ENCODE measurements at places on chromosomes 5 and 9.

- no peak for DNase-seq
These were observed 274.9 kb downstream of the PIK3R1 start for GRCh38 chr5:68490406-68490805.

GRCh38 chr5:72372923-72373322 lies 52.8 kb downstream of the PTCD2 start:
- no peak for DNase-seq

DNA sequence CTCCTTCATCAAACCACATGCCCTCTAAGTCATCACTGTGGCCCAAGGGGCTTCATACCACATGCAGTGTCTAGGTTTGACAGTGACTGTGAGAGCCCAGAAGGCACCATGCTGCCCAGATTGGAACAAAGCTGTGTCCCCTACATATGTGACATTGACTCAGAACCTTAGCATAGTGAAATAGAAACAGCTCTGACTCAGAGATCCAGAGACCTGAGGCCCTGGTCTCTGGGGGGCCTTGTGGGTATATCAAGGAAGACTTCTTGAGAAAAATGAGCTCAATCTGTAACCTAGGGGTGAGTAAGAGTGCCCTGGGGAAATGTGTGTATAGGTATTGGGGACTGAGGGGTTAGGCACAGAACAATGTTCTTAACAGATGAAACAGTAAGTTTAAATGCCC lies 7.1 kb upstream of the ENTREP1 start:
- no peak for DNase-seq

DNA sequence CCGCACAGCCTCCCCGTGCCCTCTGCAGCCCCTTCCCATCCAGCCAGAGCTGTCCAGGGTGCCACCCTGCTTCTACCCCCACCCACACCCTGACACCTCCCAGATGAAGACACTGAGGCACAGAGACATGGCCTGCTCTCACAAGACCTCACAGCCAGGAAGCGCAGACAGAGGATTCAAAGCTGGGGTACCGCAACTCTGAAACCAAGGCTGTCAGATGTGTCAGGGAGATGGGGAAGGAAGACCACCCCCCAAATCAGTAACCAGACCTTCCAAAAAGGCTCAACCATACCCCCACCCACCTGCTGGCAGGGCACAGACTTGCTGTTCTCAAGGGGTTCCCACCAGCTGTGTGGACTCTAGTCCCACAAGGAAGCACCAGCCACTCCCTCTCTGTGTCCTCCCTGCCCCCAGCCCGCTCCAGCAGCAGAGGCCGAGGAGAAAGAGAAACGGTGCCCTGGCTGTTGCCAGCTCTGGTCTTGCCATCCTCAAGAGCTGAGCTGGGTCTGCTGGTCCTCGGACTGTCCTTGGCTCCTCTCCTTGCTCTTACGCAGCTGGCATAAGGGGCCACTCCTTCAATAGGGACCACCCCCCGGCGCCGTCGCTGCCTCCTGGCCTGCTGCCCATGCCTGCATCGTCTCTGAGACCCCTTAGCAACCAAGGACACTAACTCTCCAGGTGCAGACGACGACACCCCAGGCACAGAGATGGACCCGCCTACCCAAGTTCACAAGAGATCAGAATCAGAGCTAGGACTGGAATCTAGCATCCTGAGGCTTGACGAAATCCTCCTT lies 699 bp downstream of the AKNA start:
- no peak for DNase-seq

DNA sequence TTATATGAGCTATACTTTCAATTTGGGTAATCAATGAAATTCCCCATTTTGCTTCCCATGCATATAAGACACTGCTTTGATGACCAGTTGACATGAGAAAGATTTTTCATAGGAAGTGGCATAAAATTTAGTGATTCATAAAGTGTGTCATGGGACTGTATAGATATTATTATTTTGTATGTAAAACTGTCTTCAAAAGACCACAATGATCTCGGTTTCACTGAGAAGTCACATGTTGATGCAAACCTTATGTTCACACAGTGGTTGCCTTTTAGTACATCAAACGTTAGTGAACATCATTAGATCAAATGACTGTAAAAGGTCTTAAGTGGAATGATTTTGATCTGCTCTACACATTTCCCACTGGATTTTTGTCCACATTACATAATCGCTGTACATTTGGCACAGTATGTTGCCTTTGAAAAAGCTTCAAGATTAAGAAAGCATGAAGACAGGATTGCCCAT lies 349.2 kb upstream of the MEF2C start:
- DNase-seq = no peak
